ENCODE measurements at places on chromosomes 3 and 15. TPM values are rescaled to one million over a fixed set of nuclear protein-coding genes. Genes with fewer than 3 reads are reported as not detected.
A peak's percentile ranks its signal among the peaks of the same experiment; 100 is the strongest.

DNA sequence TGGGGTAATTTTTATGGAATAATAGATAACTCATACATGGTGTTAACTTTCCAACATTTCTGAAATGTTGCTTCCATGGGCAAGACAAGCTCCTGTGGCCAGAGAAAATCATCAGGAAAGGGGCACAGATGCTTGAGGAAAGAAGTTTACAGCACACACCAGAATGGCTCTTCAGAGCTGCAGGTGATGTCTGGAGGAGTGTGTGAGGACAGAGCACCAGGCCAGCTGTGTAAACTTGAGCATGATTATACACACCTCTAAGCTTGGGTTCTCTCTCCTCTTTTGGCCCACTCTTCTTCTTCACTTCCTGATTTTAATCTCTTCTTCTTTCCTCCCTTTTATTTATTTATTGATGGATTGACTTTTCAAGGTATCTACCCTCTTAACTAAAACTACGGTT lies 676.0 kb downstream of the GRM7 start:
- DNase-seq, result no peak
- H3K4me3 ChIP-seq, result no peak overlapping the region
- no peaks in the 10 kb centered on the region for H3K36me3 ChIP-seq

MLF1 gene
- 3.3 TPM for total RNA-seq

DNA sequence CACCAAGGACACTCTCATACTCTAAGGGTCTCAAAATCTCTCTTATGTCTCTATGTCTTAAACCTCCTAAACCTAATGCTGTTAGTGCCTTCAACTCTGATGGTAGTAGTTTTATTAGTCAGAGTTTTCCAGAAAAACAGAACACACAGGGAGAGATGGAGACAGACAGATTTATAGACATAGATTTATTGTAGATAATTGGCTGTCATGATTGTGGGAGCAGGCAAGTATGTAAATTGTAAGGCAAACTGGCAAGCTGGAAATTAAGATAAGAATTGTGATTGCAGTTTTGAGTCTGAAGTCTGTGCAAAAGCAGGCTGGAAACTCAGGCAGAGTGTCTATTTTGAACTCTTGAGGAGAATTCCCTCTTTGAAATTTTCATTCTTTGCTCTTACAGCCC lies 96.3 kb upstream of the ROBO1 start:
- no peak for DNase-seq
- no peak overlapping the region for H3K4me3 ChIP-seq
- H3K36me3 ChIP-seq, result no peaks in the 10 kb centered on the region
- no peaks in the 10 kb centered on the region for H3K4me1 ChIP-seq
- no peaks in the 10 kb centered on the region for H3K27me3 ChIP-seq
- H3K27ac ChIP-seq, result no peak overlapping the region

CASR gene
- total RNA-seq, result not detected

DNA sequence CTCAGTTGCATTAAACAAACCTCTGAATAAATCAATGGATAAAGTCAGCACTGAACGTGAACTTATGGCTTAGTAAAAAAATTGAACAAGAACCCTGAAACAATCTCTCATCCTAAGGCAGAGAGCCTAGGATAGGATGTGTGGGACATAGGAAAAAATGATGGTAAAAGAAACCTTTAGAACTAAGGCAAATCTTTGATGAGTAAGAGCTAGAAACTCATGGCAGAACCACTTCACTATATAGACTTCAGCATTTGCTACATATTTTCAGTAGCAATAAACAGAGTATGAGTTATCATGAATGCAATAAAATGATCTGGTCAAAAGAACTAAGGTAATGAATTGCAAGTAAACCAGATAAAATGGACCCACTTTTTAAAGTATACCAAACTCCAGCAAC lies 725.8 kb upstream of the DPPA4 start:
- no peaks in the 10 kb centered on the region for H3K27me3 ChIP-seq
- DNase-seq, result no peak
- no peak overlapping the region for H3K27ac ChIP-seq
- no peaks in the 10 kb centered on the region for H3K4me1 ChIP-seq
- H3K36me3 ChIP-seq, result no peaks in the 10 kb centered on the region

GRCh38 chr3:25663347-25663868 lies 1.3 kb downstream of the TOP2B start:
- no peak for DNase-seq
- H3K4me1 ChIP-seq, result no peaks in the 10 kb centered on the region

DNA sequence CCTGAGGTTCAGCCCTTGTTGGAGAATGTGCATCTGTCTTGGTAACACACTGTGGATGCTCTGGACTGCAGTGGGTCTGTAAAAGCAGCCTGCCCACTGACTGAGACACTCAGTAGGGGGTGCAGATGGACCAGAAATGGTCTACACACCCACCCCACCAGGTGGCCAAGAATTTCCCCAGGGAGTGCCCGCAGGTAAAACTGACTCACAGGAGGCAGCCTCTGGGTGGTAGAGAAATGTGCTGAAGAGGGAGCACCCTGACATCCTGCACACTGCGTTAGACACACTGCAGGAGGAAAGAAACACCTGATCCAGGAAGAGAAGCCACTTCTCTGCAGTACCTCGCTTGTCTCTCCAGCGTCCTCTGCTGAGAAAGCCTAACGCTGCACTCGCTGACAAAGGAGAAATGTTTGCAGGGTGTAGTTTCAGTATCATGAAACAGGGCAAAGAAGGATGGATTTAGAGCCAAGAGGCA lies 109.5 kb upstream of the ABHD17C start:
- H3K4me1 ChIP-seq, result no peaks in the 10 kb centered on the region
- H3K4me3 ChIP-seq, result no peak overlapping the region
- H3K36me3 ChIP-seq, result no peaks in the 10 kb centered on the region
- H3K27ac ChIP-seq, result no peak overlapping the region

DNA sequence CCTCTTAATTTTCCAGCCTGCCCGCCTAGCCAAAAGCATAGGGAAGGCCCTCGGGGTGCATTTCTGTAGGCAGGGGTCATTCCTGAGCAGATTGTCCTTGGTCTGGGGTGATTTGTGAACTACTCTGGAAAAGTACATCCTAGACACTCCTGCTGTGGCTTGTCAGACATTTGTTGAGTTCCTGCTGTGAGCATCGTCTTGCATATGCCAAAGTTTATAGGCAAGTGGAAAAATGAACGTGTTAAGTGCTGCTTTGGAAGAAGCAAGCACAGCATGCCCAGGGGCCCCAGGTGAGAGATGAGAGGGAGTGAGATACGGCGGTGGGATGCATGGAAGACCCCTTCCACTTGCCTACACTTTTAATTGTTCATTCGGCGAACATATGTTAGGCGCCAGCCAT lies 237.7 kb upstream of the ST8SIA2 start:
- no peaks in the 10 kb centered on the region for H3K27me3 ChIP-seq
- no peak overlapping the region for H3K27ac ChIP-seq
- no peak for DNase-seq
- no peak overlapping the region for H3K4me3 ChIP-seq
- H3K36me3 ChIP-seq, result peaks cover 21% of the 10 kb centered on the region

MESP2 gene
- not detected for total RNA-seq

GRCh38 chr15:44716983-44717602 lies 5.8 kb downstream of the B2M start:
- H3K27me3 ChIP-seq, result no peaks in the 10 kb centered on the region
- H3K4me3 ChIP-seq, result no peak overlapping the region
- no peak for DNase-seq
- peaks cover 15% of the 10 kb centered on the region for H3K4me1 ChIP-seq
- H3K36me3 ChIP-seq, result peaks cover 39% of the 10 kb centered on the region
- no peak overlapping the region for H3K27ac ChIP-seq

GRCh38 chr15:57059026-57059660 lies 140.7 kb downstream of the TCF12 start:
- no peaks in the 10 kb centered on the region for H3K27me3 ChIP-seq
- H3K36me3 ChIP-seq, result no peaks in the 10 kb centered on the region
- H3K4me3 ChIP-seq, result no peak overlapping the region
- no peak overlapping the region for H3K27ac ChIP-seq

GRCh38 chr15:53461677-53462076 lies 297.8 kb downstream of the WDR72 start:
- H3K27ac ChIP-seq, result no peak overlapping the region
- no peak overlapping the region for H3K4me3 ChIP-seq
- H3K4me1 ChIP-seq, result no peaks in the 10 kb centered on the region
- no peak for DNase-seq

DNA sequence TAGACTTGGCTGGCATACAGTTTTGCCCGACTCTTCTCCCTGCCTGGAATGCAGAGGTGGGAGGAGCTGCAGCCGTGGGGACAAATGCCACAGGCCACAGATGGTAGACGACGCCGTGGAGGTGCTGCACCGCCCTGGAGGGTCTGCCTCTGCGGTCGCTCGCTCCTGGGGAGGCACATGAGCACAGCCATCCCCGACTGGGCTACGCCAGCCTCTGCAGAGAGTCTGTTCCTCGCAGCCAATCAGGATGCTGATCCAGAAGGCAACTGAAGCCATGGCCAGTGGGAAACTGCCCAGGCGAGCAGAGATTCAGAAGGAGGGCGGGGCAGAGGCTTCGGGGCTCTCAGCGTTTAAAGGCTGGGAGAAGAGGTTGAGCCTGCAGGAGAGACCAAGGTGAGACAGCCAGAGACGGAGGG lies 11.9 kb upstream of the LRRC15 start:
- no peaks in the 10 kb centered on the region for H3K4me1 ChIP-seq
- no peaks in the 10 kb centered on the region for H3K27me3 ChIP-seq
- H3K36me3 ChIP-seq, result no peaks in the 10 kb centered on the region
- no peak overlapping the region for H3K27ac ChIP-seq
- no peak for DNase-seq

- H3K27me3 ChIP-seq, result no peaks in the 10 kb centered on the region
- no peak overlapping the region for H3K27ac ChIP-seq
- no peak for DNase-seq
- H3K36me3 ChIP-seq, result no peaks in the 10 kb centered on the region
- no peaks in the 10 kb centered on the region for H3K4me1 ChIP-seq
- H3K4me3 ChIP-seq, result no peak overlapping the region
Observed at GRCh38 chr3:3783696-3784095, 15.5 kb upstream of the LRRN1 start.

CADM2 gene
- 23.0 TPM for total RNA-seq

KNL1 gene
- not detected for total RNA-seq

GRAMD2A gene
- total RNA-seq, result not detected

DNA sequence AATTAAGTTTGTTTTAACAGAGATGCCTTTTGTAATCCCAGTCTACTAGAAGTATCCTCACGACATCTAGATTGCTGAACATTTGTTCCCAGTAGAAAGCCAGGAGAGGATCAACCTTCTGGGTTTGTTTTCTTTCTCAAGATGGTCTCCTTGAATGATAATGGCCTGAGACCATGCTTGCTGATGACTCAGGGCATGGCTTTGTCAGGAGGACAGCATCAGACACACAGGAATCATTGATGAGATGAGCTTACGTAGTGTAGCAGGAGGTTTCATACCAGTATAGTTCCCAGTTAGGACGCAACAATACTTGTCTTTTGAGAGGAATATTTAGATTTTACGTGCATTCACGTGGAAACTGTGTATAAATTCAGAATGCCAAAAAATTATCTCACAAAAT lies 38.6 kb downstream of the ATP1B3 start:
- H3K36me3 ChIP-seq, result peaks cover 14% of the 10 kb centered on the region
- H3K4me1 ChIP-seq, result no peaks in the 10 kb centered on the region
- H3K4me3 ChIP-seq, result no peak overlapping the region
- no peak overlapping the region for H3K27ac ChIP-seq
- DNase-seq, result no peak
- H3K27me3 ChIP-seq, result no peaks in the 10 kb centered on the region

- H3K27ac ChIP-seq, result no peak overlapping the region
- no peaks in the 10 kb centered on the region for H3K4me1 ChIP-seq
- no peaks in the 10 kb centered on the region for H3K36me3 ChIP-seq
- H3K4me3 ChIP-seq, result no peak overlapping the region
- no peaks in the 10 kb centered on the region for H3K27me3 ChIP-seq
Observed at GRCh38 chr3:16982460-16982859, 97.7 kb downstream of the PLCL2 start.

- no peak overlapping the region for H3K4me3 ChIP-seq
- no peak for DNase-seq
- no peaks in the 10 kb centered on the region for H3K27me3 ChIP-seq
- H3K27ac ChIP-seq, result no peak overlapping the region
- H3K4me1 ChIP-seq, result peaks cover under 1% of the 10 kb centered on the region
Observed at GRCh38 chr3:141273700-141274410, 42.2 kb downstream of the PXYLP1 start.

ATP6V1A gene
- 18.3 TPM for total RNA-seq

GRCh38 chr3:64398006-64398405 lies 172.7 kb upstream of the PRICKLE2 start:
- no peaks in the 10 kb centered on the region for H3K4me1 ChIP-seq
- no peaks in the 10 kb centered on the region for H3K36me3 ChIP-seq
- H3K4me3 ChIP-seq, result no peak overlapping the region
- no peaks in the 10 kb centered on the region for H3K27me3 ChIP-seq

DNA sequence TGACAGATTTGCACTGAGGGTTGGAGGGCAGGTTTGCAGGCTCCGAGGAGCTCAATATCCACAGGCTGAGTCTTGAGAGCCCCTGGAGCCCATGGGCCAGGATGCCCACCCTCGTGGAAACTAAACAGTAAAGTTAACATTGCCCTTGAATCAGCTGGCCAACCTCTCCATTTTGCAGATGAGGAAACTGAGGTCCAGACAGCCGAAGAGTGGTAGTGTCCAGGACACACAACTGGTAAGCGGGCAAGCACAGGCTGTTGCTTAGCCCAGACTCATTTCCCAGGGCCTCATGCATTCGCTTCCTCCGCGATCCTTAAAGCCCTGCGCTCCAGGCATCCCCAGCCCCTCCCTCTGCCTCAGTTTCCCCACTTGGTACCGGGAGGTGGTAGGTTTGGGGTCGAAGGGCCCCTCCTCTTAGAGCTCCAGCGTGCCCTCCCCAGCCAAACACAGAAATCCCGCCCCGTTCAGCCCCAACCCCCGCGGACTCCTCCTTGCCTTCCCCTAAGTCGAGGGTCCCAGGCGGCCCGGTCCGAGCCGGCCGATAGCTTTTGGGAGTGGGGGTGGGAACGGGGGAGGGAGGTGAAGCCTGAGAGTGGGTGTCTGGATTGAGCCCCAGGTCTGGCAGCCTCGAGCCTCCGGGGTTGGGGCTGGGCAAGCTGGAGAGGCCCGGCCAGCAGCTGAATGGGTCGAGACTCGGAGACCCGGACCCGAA lies 3.5 kb downstream of the PTH1R start:
- H3K4me3 ChIP-seq, result peak overlapping the region; percentile 89
- no peaks in the 10 kb centered on the region for H3K36me3 ChIP-seq
- no peaks in the 10 kb centered on the region for H3K27me3 ChIP-seq
- DNase-seq, result no peak

RPP14 gene
- total RNA-seq, result 32.5 TPM

AADACL2 gene
- not detected for total RNA-seq

All from ascending aorta (tissue), 2 donors.